ENCODE measurements at places on chromosomes 6 and 20.

- DNase-seq: no peak
These were observed 164.9 kb downstream of the CDH26 start for GRCh38 chr20:60123096-60123495.

- DNase-seq: no peak
These were observed 54.1 kb upstream of the SALL4 start for GRCh38 chr20:51856432-51856831.

DNA sequence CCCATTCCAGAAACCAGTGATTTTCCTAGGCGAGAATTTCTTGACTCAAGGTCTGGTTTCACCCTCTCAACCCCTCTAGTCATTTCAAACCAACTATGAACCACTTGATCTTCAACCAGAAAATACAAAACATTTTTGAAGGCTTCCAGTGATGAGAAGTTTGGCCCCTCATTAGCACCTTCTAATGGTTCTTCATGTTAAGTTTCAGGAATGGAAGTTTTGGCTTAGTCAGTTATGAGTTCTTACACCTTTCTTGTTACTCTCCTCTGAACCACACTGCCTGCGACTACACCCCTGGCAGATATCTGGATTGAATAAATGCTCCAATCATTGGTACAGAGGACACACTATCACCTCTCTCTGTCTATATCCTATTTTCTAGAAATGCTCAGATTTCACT lies 67.2 kb downstream of the GJA10 start:
- DNase-seq: no peak

DNA sequence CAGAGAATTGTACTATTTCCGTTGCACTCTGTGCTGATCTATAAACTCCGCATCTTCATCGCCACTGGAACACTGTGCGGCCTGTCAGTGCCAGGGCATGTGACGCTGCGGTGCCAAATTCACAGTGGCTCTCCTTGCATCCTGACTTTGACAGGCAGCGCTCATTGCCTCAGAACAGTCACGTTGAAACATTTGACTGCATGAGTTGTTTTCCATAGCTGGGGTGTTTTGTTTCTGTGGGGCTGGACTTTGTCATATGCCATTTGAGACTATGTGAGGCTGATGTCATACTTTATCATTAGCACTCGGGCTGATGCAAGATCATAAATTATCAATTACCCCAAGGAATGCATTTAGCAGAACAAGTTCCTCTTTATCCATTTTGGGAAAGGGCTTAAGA lies 32.7 kb downstream of the CFAP61 start:
- no peak for DNase-seq
